RKO (cell line): ENCODE measurements at places on chromosomes 2 and 18.

- peak; percentile 68 for DNase-seq
Observed at GRCh38 chr18:2547477-2548087, 23.7 kb downstream of the METTL4 start.

- no peak for DNase-seq
Observed at GRCh38 chr2:68698567-68699377, 35.8 kb upstream of the ARHGAP25 start.

DNA sequence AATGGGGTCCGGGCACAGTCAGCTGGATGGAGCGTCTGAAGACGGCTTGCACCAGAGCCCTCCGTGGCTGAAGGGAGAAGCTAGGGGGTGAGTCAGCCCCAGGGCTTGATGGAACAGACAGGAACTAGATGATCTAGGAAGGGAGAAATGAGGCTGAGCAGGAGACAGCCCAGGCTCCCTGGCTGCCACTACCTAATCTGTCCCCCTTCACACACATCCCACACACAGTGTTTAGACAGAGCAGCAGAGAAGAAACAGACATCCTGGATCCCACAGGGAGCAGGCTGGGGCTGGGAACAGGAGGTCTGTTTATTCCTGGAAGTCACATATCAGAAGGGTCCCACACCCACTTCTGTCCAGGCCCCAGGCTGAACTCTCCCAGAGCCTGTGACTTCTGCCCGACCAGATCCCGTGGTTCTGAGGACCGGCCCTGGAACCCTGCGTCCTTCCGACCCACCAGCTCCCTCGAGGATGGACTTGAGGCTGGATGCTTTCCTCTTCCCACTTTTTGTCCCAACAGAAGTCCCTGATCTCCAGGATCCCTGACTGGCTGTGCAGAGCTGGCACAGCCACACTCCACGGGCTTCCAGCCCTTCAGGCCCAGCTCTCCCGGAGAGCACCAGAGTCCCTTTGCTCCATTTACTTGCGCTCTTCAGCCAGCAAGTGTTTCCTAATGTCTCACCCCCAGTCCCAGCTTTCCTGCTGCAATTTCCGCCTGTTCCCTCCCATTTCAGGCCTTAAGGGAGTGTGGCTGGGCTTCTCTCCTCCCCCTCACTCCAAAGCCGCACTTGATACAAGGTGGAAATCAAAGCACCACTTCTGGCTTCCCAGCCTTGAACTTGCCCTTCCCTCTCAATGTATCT lies 1.5 kb upstream of the GPBAR1 start:
- DNase-seq, result peak; percentile 35

DNA sequence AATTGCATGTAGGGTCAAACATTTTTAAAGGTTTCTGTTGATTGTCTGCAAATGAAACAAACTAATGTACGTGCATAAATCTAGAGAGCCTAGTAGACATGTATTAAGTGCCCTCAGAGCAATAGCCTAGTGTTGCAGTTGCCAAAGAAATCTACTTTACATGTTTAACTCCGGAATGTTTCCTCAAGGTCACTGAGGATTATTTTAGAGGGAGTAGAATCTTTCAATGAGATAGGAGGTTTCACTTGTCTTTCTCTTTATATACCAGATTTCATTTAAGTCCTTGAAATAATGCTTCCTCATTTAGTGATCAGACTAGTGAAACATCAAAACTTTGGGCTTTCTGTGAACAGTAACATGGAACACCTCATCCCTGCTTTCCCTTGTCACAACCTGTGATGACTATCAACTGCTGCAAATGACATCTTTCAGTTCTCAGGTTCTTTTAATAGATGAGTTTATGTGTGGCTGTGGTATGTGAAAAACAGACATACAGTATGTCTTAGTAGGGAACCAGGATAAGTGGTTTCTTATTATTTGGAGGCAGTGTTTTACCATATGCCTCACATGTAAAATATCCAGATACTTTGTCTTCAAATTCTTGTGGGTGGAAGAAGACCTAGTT lies 5.5 kb downstream of the UBE2E3 start:
- no peak for DNase-seq

DNA sequence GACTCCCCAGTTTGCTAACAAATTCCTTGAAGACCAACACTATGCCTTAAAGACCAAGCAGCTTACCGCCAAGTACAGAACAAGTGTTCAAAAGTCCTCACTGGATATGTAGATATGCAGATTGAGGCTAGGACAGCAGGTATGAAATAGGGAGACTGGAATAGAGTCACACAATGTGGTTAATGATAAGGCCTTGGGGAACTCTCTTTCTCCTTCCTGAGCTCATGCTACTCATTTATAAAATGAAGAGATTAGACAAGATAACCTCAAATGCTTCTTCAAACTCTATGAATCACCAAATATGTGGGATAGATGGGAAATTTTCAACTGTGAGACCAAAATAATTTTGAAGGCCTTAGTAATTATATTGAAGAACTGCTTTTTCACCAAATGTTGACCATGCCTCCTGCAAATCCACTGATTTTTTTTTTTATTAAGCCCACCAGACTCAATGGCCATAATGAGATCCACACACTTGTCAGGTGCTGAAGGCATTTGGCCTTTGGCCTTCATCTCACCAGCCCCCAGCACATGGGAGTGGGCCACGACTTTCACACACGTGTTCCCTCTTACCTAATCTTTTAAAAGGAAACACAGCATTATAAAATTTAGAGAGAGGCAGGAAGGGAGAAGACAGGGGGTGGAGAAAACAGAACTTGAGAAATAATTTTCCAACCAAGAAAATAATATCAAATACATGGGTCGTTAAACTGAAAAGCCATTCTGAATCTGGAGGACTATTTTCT lies 181.5 kb downstream of the EN1 start:
- no peak for DNase-seq

DNA sequence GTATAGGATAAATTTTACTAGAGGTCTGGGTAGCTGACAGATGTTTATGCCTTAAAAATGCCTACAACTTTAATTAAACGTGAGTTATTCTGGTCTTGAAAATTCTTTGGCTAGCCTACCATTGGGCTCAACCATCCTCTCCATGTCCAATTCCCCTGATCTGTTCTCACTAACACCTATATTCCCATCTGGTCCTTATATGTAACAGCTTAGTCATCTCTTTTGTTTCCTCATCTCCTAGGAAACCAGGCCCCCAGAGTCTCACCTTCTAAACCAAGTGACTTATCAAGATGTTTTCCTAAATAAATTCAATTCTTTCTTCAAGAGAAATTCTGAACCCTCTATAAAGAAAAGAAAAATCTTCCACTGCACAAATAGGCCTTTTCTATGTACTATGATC lies 148.5 kb downstream of the TTC32 start:
- no peak for DNase-seq

DNA sequence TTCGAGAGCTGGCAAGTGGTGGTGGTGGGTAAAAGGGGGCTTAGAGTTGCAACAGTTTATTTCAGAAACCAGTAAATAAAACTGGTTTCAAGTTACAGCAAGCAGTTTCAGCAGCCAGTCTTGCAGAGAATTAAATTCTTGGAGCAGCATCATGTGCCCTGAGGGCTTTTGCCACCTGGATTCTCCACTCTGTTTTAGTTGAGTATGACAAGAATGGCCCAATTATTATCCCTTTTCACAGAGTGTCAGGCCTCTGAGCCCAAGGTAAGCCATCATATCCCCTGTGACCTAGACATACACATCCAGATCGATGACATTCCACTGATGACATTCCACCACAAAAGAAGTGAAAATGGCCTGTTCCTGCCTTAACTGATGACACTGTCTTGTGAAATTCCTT lies 72.8 kb upstream of the FANCL start:
- no peak for DNase-seq

DNA sequence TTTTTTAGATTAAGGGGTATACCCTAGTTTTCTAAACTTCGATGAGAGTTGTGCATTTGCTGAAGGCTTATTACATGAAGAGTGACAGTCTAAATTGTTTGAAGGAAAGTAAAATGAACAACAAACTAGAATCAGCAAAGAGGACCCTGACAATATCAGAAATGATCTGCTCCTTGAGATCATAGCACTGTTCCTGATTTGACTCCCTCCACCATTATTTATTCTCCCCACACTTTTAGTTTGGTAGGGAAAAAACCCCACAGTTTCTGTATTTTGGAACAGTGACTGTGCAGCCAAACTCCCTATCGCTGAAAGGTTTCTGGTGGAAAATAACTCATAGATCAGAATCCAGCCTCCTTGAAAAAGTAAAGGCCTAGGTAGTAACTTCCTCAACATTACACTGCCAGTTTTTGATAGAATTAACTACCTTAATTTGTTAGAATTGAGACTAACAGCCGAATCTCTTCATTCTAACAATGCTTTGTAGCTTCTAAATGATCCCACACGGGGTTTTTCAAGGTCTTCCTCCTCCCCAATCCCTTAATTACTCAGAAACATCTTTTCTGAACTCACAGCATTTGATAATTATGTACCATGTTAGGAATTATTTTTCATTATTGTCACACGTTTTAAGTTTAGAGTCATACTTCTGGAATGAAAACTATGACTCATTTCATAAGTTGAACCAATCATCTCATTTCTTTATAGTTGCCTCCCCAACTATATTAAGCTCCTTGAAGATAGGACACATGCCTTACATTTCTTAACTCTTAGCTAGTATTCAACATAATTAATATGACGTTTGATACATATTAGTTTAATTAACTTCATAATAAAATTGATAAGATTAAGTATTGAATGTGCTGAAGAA lies 2.9 kb downstream of the MYL12A start:
- peak; percentile 95 for DNase-seq

DNA sequence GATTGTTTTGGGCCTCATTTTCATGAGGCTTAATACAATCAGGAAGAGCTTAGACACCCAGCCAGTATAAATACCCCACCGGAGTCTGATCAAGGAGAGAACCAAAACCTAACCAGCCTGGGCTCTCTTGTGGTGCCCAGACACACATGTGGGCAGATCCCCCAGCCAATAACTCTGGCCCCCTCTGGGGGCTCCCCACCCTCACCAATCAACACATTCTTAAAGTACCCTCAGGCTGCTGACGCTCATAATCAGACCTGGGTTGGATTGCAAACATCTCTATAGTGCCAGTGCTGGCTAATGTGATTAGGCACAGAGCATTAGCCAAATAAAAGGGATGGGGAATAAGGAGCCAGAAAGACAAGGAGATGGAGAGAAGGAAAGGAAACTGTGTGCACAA lies 329.6 kb downstream of the BCL11A start:
- DNase-seq, result no peak

DNA sequence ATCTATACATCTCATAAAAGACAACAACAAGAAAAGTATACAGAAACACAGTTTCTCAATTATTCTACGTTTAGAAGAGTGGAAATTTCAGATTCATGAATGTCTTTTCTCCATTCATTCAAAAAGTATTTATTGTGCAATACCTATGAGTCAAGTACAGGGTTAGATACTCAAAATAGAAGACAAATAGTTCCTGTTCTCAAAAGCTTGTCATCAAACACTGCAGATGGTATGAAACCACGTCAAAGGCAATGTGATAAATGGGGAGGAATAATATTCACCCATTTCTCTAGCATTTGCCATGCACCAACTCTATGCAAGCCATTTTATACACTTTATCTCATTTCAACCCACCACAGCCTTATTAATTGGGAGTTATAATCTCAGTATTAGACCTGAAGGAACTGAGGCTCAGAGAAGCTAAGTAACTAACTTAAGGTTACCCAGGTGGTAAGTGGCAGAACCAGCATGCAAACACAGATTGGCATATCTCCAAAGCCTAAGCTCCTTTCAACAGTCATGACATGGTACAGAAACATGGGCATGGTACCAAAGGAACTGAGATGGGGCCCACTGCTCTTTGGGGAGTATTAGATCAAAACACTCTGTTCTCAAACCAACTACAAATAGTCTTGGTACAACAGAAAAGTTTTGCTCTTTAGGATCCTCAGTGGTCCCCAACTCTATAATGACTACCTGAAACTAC lies 67.2 kb upstream of the NPAS2 start:
- peak; percentile 57 for DNase-seq

DNA sequence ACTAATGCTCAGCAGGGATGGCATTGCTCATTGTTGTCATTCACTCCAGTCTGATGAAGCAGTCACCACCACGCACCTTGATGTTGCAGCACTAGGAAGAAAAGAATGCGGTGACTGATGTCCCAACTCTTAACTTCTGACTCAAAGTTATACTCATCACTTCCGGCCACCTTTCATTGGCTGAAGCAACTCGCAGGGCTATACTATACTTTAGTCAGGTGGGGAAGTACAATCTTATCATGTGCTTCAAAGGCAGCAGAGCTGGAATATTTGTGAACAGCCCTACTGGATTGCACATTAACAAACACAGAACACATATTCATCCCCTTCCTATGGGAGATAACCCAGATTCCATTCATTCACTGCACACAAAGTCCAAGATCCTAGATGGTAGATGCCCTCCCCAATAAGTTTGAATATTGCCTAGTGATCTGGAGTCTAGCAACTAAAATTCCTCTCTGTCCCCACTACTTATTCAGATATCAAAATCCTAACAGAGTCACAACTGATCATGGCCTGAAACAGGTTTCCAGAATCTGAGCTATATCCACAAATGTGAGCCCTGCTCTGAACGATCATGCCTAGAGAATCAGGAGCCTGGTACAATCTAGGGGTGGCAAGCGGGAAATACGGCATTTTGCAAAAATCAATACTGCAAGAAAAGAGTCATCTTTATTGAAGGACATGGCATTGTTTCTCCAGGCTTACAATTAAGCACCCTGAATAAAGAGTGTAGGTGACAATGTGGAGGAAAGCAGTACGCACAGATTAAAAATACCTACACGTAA lies 3.4 kb upstream of the SPATS2L start:
- DNase-seq, result peak; percentile 97

- DNase-seq, result no peak
Observed at GRCh38 chr2:9312591-9312990, 106.0 kb downstream of the ASAP2 start.

DNA sequence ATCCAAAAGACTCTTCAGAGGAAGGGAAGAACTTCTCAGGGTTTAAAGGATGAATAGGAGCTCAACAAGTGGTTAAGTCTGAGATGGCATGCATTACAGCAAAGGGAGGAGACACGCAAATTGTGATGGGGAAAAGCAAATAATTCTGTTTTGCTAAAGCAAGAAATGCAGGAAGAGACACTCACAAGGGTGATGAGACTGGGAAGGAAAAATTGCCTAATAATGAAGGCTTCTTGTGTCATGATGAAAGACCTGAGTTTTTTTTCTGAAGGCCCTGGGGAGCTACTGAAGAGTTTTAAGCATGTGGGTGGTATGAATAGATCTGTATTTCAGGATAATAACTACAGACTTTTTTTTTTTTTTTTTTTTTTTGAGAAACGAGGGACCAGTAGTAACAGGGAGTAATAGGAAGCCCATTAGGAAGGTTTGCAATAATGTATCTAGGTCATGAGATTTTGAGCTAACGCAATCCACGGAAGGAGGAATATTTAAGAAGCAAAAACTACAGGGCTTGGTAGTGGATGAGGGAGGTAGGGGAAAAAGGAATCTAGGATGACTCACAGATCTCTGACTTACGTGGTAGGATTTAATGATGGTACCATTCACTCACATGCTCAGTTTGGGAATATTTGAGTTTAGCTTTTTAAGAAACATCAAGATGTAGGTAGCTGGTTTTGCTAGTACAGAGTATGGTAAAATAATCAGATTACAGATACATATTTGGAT lies 16.0 kb upstream of the SERPINB3 start:
- no peak for DNase-seq
